ENCODE measurements at places on chromosomes 7 and 10. TPM values are rescaled to one million over a fixed set of nuclear protein-coding genes. Genes with fewer than 3 reads are reported as not detected.

GRCh38 chr7:34662058-34662708 is 4.2 kb downstream of the NPSR1 start:
- DNase-seq = no peak

GRCh38 chr7:46156086-46156485 is 235.0 kb upstream of the IGFBP3 start:
- DNase-seq = no peak

GRCh38 chr7:121609208-121609607 is 213.1 kb upstream of the FAM3C start:
- DNase-seq = no peak

- DNase-seq = no peak
Measured at GRCh38 chr7:14368285-14368684, 378.8 kb upstream of the ETV1 start.

The PTPN20 gene
- total RNA-seq = not detected

The SUPV3L1 gene
- 20.8 TPM for total RNA-seq

Data from sigmoid colon (tissue), 7 donors.